Brain pericyte (primary cell): ENCODE measurements at places on chromosomes 7 and 10.

DNA sequence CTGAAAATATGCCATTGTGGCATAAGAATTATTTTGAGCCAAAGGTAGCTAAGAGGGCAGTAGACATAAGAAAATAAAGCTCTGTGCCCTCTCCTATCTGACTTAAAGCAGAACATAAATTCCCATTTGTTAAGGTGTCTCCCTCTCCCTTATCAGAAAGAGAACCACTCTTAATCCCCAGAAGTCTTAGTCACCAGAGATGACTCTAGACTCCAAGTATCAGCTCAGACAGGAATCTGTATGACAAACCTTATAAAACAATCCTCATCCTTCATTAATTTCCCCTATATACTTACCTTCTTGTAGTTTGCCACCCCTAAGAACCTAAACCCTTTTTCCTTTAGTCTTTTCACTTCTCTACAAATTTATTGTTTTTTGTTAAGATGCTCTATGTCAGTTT is 21.8 kb upstream of the PIP4K2A start:
- DNase-seq = no peak

GRCh38 chr7:157010588-157011332 is at the start of gene MNX1:
TSS of gene MNX1 (minus strand) at chr7:157010663. CDS start at chr7:157010350, 313 bp downstream.
- DNase-seq = no peak

GRCh38 chr10:133294189-133294588 is 14.5 kb downstream of the TUBGCP2 start:
- DNase-seq = no peak

- no peak for DNase-seq
Measured at GRCh38 chr10:113992471-113993011, 51.1 kb upstream of the ADRB1 start.
